Fibroblast of skin of back (primary cell): ENCODE measurements at places on chromosomes 7 and 10.

DNA sequence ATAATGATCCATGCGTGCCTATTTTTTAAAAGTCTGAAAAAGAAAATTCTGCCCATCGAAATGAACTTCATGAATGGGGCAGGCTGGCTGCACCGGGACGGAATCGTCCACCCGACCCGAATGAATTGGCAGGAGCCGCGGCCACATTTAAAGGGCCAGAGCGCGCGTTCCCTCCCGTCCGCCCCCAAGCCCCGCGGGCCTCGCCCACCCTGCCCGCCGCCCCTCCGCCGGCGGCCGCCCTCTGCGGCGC lies 319 bp upstream of the GATA3 start:
- DNase-seq: no peak

- no peak for DNase-seq
Measured at GRCh38 chr7:90222811-90223725, 11.5 kb downstream of the STEAP2 start.

DNA sequence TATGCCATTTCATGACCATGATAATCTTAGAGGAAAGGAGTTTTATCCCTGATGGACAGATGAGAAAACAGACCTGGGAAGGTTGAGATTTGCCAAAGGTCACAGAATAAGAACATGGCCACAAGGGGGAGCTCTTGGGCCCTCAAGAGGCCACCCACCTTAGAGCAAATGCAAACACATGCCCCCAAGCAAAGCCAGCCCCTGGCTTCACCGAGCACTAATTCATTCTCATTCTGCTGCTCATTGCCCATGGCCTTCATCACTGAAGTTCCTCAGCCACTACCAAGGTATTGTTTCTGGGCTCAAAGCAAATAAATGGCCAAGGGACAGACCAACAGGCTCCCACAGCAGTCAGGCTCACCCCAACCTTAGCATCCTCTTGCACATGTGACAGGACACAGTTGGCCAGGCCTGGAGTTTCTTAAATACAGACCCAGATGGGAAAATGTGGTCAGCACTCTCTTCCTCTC lies 44.2 kb downstream of the PDLIM1 start:
- peak; percentile 73 for DNase-seq

- peak; percentile 53 for DNase-seq
Measured at GRCh38 chr10:3654496-3654895, 130.5 kb downstream of the KLF6 start.

DNA sequence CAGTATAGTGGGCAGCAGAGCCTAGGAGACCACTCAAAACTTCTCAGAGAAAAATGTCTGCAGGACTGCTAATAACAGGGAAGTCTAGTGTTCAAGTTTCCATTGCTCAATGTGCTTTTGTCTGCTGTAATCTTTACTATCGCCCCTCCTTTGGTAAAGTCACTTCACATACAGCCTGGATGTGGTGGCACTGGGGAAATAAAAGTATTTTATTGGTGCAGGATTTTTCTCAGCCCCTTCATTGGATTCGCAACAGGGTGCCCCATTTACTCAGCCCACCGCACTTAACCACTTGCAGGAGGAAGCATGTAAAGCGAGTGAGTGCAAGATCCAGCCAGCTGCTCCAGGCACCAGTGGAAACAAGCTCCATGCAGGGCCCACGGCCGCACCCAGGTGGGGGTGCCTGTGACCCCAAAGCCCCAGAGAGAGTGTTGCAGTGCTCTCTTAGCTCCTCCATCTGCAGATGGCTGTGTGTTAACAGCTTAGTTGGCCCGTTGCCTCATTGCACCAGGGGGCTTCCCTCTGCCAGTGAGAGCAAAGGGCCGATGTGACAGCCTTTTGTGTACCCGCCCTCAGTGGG lies 163.5 kb upstream of the TMEM72 start:
- DNase-seq: no peak

DNA sequence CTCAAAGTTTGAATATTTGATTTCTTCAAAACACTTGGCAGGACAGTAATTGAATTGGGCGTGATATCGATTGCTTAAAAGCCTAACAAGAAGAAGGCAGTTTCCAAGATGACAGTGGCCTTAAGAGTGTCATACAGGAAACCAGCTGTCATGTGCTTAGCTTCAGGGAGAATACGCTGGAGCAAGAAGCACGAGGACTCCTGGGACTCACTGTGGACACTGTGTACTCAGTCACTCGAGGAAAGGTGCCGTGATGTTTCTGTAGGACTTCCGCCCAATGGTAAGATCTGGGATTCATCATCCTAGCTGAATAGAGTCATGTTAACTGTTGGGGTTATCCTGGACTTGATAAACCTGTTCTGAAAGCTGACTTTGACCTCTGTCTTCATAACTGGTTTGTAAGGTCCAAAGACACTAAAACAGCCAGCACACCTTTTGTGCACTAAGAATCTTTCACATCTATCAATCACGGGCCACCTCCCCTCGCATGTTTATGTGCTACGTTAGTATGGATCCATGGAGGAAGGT lies 113.5 kb downstream of the CELF2 start:
- DNase-seq: no peak

GRCh38 chr7:106071356-106071998 lies 40.6 kb downstream of the SYPL1 start:
- no peak for DNase-seq

DNA sequence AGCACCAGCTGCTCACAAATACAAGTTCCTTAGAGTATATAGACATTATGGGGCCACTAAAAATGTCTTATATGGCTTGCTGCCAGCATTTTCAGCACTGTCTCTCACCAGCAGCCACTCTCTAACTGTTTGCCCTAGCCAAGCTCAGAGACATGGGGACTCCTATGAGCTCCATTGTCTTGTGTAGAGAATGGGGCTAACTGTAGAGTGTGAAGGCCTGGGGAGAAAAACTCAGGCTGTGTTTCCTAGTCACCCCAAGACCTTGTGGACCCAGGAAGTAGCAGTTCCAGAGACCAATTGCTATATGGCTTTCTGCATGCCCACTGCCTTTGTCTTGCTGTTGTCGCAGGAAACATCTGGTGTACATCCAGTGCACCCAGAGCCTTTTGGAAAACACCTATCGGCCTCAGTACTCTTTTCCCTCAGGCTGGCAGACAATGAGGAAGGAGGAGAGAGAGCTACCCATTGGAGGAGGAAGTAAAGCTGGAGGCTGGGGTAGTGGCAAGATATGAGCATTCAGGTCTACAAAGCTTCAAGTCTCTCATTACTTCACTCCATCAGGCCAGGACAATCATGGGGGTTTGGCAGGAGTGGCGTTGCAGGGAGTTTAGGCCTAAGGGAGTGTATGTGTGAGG lies 28.4 kb downstream of the ENTPD1 start:
- no peak for DNase-seq

DNA sequence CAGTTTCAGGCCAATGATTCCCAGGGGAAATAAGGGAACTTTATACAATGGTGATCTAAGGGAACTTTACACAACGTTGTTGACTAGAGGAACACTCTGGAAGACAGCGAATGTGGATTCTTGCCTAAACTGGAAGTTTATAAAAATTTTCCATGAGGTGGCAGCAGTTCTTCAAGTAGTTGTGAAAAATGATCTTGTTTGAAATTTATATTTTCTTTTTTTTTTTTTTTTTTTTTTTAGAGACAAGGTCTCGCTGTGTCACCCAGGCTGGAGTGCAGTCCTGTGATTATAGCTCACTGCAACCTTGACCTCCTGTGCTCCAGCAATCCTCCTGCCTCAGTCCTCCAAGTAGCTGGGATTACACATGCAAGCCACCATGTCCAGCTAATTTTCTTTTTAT lies 32.1 kb upstream of the GTF2I start:
- peak; percentile 53 for DNase-seq

- DNase-seq: no peak
Measured at GRCh38 chr7:108143658-108144420, 13.7 kb upstream of the LAMB4 start.

GRCh38 chr10:8247191-8247590 lies 192.7 kb downstream of the GATA3 start:
- no peak for DNase-seq

DNA sequence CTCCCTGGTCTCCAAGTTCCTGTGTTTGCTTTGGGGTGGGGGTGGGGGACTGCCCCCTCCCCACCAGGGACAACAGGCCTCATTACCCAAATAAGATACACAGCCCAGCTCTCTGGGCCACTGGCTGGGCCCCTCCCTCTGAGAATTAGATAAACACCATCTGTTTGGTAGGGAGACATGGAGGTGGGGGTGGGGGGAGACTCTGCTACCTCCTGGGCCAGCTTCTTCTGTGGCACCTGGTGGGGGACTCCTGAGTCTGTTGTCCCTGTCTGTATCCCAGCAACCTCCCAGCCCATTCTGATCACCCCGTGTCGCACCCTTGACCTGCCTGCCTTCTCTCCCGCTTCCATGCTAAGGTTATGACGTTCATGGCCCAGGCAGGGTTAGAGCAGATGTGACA lies 5.8 kb downstream of the MLXIPL start:
- DNase-seq: no peak

DNA sequence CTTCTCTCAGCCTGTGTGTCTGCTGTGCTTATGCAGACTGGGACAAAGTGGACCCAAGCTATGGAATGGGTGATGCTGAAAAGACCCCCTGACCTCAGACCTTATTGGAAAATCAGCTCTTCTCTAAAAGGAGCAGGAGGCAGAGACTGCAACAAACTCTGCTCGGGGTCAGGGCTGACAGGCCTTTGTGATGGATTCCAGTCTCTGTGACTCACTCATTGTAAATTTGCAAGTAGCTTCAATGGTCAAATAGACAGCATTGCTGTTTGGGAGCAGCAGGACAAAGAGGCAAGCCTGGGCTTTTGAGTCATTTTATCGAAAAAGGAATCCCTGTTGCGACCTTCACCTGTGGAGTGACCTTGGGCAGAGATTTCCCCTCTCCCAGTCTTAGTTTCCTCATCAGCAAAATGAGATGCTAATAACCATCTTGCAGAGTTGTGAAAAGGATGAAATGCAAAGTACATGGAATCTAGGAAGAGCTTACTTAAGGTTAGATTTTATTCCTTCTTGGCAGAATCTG lies 26.1 kb upstream of the GPR26 start:
- DNase-seq: no peak

DNA sequence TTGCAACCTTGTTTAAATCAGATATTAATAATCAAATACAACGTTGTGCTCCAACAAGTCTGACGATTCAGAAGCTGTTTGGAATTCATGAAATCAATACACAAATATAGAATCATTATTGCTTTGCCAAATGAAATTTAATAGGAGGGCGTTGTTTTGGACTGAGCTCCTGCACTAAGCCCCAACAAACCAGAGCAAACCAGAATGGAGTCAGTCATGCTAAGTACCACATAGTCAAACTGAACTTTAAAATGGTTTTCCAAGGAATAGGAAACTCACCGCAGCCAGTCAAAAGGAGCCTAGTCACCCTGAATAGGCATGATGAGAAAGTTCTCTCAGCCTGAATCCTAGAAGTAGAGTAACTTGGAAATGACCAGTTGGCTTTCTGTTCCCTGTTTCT lies 53.7 kb downstream of the HACD1 start:
- DNase-seq: no peak

- DNase-seq: no peak
Measured at GRCh38 chr7:108669958-108670357, 100.3 kb downstream of the DNAJB9 start.

GRCh38 chr10:58262766-58263165 lies 4.9 kb downstream of the IPMK start:
- no peak for DNase-seq

GRCh38 chr7:137986252-137987017 lies 15.5 kb downstream of the CREB3L2 start:
- DNase-seq: no peak

DNA sequence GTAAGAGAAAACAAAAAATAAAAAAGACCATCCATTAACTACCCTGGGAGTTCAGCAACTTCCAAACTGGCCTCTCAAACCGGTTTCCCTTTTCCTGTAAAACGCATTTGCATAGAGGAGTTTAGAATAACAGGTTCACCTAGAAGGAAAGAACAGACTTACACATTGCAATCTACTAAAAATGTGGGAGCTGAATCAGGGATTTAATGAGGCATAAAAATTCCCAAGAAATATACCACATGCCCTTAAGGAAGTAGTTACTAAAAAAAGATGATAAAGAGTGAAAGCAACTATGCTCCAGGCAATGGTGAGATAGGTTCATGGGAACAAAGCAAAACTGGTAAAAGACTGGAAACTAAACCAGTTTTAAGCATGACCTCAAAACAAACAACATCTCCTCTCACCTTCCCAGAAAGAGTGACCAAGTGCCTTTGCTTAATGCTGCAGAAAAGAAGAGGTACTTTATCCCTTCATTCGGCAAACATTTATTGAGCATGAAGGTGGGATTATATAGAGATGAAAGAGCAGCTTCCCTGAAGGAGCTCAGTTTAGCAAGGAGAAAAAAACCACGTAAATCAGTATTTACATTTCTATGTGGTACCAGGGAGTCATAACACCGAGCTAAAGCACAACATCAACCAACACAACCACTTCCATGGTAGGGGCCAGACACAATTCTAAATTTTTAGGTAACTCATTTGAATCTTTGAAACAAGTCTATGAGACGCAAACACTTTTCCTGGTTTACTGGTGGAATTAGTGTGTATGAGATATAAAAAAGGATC lies 152.8 kb downstream of the SGMS1 start:
- DNase-seq: peak; percentile 24

- DNase-seq: no peak
Measured at GRCh38 chr10:14583252-14583651, 191.4 kb downstream of the FAM107B start.

DNA sequence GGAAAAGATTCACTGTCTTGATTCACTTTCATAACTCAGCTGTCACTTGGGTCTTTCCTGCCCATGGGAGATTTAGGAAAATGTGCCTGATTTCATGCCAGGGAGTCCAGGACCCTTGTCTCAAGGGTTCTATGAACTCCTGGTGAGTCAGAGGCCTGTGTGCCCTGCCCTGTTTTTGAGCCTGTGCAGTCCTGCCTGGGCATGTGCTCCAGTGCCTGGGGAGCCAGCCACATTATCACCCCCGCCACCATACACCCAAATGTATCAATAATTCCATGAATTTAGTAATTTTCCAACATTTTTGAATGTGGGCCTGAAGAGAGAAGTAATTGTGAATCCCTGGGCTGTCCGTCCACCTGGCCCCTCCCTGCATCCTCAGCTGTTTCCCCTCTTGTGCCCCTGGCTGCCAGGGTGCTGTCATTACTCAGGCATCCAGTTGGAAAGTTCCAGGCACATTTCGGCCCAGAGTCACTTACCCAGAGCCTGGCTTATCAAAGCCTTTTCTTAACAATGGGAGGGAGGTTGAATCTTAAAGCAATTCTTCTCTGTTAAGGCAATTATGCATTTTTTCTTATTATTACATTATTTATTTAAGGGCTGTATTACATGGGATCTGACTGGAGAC lies 287.8 kb upstream of the CDC14C start:
- DNase-seq: peak; percentile 7

DNA sequence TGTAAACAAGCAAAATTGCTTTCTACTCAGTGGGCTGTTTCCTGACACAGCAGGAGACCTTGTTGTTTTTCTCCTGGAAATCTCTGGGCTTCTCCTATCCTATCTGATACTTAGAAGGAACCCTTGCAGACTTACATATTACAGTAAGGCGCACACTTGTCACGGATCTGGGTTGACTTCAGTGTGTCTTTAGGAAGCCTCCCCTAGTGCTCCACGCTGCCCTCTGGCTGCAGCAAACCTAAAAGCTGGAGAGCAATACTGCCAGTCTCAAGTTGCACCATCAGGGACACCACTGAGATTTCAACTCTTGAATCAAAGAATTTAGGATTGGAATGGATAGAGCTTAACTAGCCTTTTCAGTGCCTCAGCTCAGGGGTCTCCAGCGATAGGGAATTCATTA lies 495.3 kb downstream of the LRMDA start:
- DNase-seq: no peak

- DNase-seq: peak; percentile 36
Measured at GRCh38 chr7:47787249-47788069, 160.8 kb downstream of the PKD1L1 start.
